Activated naive CD4-positive, alpha-beta T cell treated with anti-CD3 and anti-CD28 coated beads, Interleukin-2, amount 50 U/mL, for 72 hours (primary cell): ENCODE measurements at places on chromosomes 2 and 18. TPM values are rescaled to one million over a fixed set of nuclear protein-coding genes. Genes with fewer than 3 reads are reported as not detected.

DNA sequence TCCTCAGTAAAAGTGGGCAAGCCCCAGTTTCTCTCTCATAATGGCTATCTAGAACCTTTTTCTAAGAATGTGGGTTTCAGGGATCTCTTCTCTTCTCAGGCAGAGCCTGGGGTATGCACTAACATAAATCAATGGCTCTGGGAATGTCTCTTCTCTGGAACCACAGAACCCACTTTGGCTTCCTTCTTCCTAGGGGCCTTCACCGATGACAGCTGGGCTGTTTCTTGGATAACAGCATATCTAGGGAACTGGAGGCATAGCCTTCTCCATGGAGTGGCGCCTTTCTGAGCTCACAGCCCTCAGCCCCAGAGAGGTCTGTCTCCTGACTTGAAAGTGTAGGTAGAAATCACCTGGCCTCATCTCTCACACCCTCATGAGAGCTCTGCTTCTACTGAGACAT, 247.9 kb downstream of the CLIP4 start:
- no peak for DNase-seq

DNA sequence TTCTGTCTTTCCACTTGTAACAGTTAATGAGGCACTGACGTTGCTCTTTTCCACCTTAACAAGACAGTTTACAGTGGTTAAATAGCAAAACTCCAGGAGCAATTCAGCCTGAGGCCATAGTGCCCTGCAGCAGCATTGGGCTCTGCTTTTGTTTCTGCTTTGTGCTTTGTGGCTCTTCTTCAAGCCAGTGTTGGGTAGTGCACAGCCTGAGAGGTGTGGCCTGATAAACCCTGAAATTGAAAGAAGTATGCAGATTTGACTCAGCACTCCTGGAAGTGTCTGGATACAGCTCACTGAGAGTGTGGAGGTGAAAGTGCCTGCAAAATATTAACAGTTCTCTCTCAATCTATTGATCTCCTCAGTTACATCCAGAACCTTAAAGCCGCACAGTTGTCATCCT, 63.0 kb downstream of the STK25 start:
- no peak for DNase-seq

DNA sequence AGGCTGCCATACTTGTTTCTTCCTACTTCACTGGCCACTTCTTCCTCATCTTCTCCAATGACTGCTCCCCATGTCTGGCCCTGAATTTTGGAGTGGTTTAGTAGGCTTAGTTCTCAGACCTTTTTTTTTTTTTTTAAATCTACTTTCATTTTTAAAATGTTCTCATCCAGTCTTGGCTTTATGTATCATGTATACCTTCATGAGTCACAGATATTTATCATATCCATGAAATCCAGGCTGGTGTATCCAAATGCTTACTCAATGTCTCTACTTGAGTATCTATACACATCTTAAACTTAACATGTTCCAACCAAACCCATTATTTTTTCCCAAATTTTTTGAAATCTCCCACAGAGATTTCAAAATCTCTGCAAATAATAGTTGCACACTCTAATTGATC, 26.3 kb upstream of the CFAP36 start:
- no peak for DNase-seq

DNA sequence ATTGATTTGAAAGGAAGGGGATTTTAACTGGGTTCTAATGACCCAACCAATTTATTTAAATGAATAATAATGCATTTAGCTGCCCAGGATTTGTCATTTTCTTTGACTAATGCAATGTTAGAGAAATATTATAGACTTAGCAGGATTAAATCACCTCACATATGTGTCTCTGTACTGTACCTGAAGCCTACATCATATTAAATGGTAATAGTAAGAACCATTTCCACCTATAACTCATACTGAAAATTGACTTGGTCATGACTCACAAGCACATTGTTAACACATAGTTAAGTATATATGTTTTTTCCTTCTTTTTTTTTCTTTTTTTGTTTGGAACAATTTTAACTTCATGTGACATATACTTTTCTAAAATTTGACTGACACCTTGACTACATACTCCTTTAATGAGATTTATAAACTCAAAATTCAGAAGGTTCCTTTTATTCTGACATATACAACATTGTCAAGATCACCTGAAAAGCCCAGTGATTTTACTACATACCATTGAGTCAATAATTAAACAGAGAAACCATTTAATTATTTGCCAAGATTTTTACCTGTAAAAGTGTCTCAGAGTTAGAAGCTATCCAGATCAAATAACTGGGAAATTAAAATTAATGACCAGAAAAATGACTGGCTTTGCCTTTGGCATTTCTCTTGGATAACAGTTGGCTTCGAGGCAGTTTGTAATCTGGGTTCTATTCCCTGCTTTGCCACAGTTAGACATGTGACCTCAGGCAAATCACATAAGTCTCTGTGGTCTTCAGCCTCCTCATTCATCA, 58.8 kb upstream of the CDC42EP3 start:
- no peak for DNase-seq

VWA3B gene
- not detected for total RNA-seq

CDH7 gene
- total RNA-seq = not detected

PDE11A gene
- not detected for total RNA-seq

GDF7 gene
- 0.07 TPM for total RNA-seq
